ENCODE measurements at places on chromosomes 12 and 14.

DNA sequence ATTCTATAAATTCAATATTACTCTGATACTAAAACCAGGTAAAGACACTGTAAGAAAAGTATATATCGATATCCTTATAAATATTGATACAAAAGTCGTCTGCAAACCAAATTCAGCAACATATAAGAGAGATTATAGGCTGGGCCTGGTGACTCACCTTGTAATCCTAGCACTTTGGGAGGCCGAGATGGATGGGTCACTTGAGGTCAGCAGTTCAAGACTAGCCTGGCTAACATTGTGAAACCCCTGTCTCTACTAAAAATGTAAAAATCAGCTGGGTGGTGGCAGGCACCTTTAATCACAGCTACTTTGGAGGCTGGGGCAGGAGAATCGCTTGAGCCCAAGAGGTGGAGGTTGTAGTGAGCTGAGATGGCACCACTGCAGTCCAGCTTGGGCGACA is 13.5 kb upstream of the TUBA1C start:
- DNase-seq, result no peak

DNA sequence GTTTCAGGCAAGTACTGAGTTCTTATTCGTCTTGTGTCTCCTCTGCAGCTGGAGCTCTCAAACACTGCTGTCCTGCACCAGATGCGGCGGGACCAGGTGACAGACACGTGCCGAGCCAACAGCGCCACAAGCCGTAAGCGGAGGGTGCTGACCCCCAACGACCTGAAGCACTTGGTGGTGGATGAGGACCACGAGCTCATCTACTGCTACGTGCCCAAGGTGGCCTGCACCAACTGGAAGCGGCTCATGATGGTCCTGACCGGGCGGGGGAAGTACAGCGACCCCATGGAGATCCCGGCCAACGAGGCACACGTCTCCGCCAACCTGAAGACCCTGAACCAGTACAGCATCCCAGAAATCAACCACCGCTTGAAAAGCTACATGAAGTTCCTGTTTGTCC is 201.2 kb downstream of the SLC41A2 start:
- DNase-seq, result no peak

DNA sequence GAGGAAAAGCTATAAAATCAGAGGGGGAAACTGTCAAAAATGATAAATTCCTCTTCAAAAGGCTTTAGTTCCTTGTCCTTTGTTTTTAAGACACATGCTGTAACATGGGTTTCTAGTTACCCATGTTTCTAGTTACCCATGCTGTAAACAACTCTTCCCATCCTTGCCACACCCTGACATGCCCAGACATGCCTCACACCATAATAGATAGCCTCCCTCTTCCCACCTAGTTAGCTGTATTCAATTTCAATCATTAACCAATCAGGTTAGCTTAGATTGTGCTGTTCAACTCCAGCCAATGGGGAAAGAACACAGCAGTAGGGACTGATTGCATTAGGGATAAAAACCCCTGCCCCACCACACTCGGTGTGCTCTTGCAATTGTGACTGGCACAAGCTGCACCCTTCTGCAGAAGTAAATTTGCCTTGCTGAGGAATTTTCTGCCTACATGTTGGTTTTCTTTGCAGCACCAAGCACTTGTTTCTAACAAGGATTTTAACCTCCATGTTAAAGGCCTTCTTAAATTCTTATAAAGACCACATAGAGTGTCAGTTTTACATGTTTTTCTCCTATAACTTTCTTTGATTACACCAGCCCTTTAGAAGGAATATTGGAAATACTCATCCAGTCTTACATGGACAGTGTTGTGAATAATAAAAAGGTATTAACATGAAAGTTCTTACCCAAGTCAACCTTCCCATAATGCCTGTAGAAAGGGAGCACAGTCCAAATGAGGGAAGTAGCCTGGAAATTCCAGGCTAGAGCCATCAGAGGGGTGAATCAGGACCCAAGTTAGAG is 32.5 kb upstream of the LALBA start:
- no peak for DNase-seq

- no peak for DNase-seq
Measured at GRCh38 chr14:73049428-73049827, 8.9 kb upstream of the RBM25 start.

- DNase-seq, result peak; percentile 90
Measured at GRCh38 chr12:6229224-6230218, 29.3 kb downstream of the CD9 start.

DNA sequence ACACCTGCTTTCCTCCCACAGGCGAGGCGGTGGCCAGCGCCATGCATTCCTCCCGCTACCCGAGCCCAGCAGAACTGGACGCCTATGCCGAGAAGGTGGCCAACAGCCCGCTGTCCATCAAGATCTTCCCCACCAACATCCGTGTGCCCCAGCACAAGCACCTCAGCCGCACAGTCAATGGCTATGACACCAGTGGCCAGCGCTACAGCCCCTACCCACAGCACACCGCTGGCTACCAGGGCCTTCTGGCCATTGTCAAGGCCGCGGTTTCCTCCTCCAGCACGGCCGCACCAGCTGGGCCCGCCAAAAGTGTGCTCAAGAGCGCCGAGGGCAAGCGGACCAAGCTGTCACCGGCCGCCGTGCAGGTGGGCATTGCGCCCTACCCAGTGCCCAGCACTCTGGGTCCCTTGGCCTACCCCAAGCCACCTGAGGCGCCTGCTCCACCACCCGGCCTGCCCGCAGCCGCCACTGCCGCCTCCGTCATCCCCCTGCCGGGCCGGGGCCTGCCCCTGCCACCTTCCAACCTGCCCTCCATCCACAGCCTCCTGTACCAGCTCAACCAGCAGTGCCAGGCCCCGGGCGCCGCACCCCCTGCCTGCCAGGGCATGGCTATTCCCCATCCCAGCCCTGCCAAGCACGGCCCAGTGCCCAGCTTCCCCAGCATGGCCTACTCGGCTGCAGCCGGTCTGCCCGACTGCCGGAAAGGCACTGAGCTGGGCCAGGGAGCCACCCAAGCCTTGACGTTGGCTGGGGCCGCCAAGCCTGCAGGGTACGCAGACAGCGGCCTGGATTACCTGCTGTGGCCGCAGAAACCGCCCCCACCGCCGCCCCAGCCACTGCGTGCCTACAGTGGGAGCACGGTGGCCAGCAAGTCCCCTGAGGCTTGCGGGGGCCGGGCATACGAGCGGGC is 54.6 kb downstream of the FAM222A start:
- no peak for DNase-seq

DNA sequence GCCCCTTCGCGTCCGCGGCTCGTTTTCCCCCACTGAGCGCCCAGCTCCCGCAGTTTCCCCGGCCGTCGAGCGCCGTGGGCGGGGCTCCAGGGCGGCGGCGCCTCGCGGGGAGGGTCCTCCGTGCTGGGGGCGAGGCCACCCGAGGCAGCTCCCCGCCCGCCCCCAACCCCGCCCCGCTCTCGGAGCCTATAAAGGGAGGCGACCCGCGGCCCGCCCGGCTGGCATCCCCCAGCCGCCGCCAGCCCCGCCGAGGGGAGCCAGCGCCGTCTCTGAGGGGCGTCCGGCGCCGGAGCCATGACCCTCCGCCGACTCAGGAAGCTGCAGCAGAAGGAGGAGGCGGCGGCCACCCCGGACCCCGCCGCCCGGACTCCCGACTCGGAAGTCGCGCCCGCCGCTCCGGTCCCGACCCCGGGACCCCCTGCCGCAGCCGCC is at the start of gene TAMALIN:
TSS of gene TAMALIN (plus strand) at position 221 of the 432 bp plus-strand sequence. CDS start at position 295, 74 bp downstream.
- peak; percentile 53 for DNase-seq

- peak; percentile 71 for DNase-seq
Measured at GRCh38 chr12:110312581-110313360, 31.7 kb downstream of the ATP2A2 start.

GRCh38 chr14:51725061-51725460 is 73.4 kb downstream of the FRMD6 start:
- no peak for DNase-seq

GRCh38 chr12:106759526-106760183 is 14.8 kb upstream of the RIC8B start:
- no peak for DNase-seq
